Camera-type eye (tissue), 1 donor: ENCODE measurements at places on chromosomes 12 and 14. TPM values are rescaled to one million over a fixed set of nuclear protein-coding genes. Genes with fewer than 3 reads are reported as not detected.

The TAS2R9 gene
- not detected for total RNA-seq

The SIX6 gene
- 44.8 TPM for total RNA-seq

The VRTN gene
- not detected for total RNA-seq

The KCNA5 gene
- 24.7 TPM for total RNA-seq

The OR6C65 gene
- total RNA-seq: not detected
